Glutamatergic neuron (in vitro differentiated cells): ENCODE measurements at places on chromosomes 5 and 9. TPM values are rescaled to one million over a fixed set of nuclear protein-coding genes. Genes with fewer than 3 reads are reported as not detected.

GRCh38 chr5:111656580-111656979 lies 100.4 kb downstream of the NREP start:
- peaks cover 2% of the 10 kb centered on the region for H3K27me3 ChIP-seq
- DNase-seq: no peak
- peaks cover 9% of the 10 kb centered on the region for H3K36me3 ChIP-seq
- H3K4me3 ChIP-seq: no peak overlapping the region

- no peaks in the 10 kb centered on the region for H3K36me3 ChIP-seq
- no peak for DNase-seq
- H3K4me1 ChIP-seq: no peaks in the 10 kb centered on the region
- no peak overlapping the region for H3K27ac ChIP-seq
- no peaks in the 10 kb centered on the region for H3K27me3 ChIP-seq
- H3K4me3 ChIP-seq: no peak overlapping the region
Observed at GRCh38 chr9:13915591-13916301, 398.2 kb downstream of the NFIB start.

Gene DMRT3
- 1.7 TPM for total RNA-seq

Gene AK8
- total RNA-seq: 0.44 TPM

DNA sequence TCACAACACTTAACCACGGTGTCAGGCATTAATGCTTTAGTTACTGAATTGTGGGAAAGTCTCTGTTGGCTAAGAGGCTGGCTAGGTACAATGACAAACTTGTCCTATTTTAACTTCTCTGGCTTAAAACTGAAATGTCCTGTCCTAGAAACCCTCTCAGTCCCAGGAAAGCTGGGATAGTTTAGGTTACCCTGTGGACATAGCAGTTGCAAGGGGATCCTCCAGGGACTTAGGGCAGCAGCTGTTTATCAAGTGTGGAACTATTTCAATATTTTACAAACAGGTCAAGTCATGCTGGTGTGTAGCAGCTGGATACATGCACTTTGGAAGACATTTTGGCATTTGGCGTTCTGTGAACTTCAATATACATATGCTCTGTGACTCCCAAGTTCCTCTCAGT lies 95.0 kb upstream of the ARRDC3 start:
- H3K4me3 ChIP-seq: no peak overlapping the region
- no peaks in the 10 kb centered on the region for H3K27me3 ChIP-seq
- H3K4me1 ChIP-seq: no peaks in the 10 kb centered on the region
- no peaks in the 10 kb centered on the region for H3K36me3 ChIP-seq
- H3K27ac ChIP-seq: no peak overlapping the region
